ENCODE measurements at places on chromosomes 12 and 14.
A peak's percentile ranks its signal among the peaks of the same experiment; 100 is the strongest.

DNA sequence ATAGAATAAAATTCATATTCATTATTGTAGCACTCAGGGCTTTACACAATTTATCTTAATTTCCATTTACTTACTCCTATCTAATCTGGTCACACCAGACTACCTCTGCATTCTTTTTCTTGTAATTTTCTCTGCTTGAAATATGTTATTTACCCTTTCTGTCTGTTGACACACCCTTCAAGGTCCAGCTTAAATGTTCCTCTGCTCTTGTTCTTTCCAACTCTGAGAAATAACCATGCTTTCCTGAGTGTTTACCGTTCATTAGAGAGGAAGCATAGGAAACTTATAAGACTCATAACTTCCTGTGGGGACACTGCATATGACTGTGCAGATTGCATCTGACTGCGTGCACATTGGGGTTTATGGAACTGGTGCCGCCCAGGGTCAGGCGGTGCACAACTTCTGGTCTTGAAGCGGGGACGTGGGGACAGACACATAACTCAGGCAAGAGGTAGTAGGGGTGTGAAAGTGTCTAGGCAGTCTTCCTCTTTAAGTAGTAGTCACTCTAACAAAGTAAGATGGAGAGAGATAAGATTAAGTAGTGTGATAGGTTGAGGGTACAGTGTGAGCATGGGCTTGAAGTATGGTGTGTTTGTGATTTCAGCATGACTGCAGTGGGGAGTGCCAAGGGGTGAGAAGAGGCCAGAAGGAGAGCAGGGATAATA is 42.6 kb upstream of the FOXJ2 start:
- DNase-seq, result peak; percentile 35

- no peak for DNase-seq
Measured at GRCh38 chr14:94164685-94165431, 9.3 kb upstream of the PPP4R4 start.

GRCh38 chr12:113241191-113242025 is 20.1 kb downstream of the TPCN1 start:
- DNase-seq, result no peak

GRCh38 chr12:52041695-52042123 is 9.5 kb upstream of the NR4A1 start:
- no peak for DNase-seq

DNA sequence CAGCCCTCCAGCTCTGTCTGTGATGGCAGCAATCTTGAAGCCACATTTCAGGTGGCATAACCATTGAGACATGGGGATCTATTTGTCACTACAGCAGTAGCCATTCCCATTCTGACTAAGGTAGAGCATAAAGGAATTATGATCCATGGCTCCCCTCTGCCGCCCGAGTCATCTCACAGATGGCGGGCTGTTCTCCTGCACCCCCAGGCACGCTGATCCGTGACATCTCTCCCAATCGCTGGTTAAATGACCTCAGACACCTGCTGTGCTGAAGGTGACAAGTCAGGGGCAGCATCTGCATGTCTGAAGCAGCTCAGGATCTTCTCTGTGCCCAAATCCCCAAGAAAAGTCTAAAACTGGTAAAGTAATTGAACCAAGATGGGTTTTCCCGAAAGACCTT is 124.3 kb downstream of the ZFP36L1 start:
- no peak for DNase-seq

DNA sequence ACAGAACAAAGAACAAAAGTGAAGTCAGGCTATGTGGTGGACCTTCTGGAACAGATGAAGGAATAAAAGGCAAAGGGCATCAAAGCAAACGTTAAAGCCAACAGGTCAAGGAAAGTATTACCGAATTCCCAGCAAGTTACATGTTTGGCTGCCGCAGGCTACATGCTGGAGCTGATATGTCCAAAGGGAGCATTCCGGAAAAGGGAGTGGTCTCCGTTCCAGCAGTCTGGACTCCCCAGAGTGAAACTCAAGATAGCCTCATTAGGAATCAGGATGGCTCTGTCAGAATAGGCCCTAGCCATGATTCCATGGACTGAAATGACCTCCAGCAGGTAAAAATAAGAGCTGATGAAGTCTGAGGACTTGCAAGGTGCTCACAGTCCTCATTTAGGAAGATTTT is 379.8 kb upstream of the PRICKLE1 start:
- no peak for DNase-seq

GRCh38 chr12:112239020-112239419 is 113.7 kb downstream of the TRAFD1 start:
- no peak for DNase-seq

- no peak for DNase-seq
Measured at GRCh38 chr12:130354407-130354806, 16.7 kb downstream of the PIWIL1 start.

DNA sequence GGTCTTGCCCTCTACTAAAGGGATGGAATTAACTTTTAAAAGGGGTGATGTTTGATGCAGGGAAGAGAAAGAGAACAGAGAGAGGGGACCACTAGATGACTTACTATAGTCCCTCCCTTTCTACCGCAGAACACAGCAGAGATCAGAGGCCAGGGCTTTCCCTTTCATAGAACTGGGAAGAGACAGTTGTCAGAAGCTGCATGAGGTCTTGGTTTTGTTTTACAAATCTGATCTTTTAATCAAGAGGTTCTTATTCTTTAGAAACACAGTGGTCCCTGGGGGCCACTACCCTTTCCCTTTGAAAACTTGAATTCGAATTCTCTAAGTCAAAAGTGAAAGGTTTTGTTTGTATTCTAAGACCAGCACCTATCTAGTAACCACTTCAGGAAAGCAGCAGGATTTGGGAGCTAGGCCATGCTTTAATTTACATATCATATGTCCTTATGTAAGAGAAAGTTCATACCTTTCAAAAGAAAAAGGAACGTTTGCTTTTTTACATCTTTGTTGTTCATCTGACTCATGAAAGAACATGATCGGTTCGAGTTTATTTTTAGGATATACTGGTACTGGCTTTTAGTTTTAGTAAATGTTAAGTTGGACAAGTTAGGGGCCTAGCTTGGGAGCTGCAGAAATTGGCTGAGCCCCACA is 6.3 kb downstream of the FBXL14 start:
- DNase-seq, result no peak

All from NCI-H460 (cell line).